Naive thymus-derived CD4-positive, alpha-beta T cell (primary cell): ENCODE measurements at places on chromosomes 2 and 18. TPM values are rescaled to one million over a fixed set of nuclear protein-coding genes. Genes with fewer than 3 reads are reported as not detected.

IMPA2 gene
- polyA plus RNA-seq: 7.8 TPM

MAP3K19 gene
- polyA plus RNA-seq: not detected

SERPINB4 gene
- not detected for polyA plus RNA-seq

DNA sequence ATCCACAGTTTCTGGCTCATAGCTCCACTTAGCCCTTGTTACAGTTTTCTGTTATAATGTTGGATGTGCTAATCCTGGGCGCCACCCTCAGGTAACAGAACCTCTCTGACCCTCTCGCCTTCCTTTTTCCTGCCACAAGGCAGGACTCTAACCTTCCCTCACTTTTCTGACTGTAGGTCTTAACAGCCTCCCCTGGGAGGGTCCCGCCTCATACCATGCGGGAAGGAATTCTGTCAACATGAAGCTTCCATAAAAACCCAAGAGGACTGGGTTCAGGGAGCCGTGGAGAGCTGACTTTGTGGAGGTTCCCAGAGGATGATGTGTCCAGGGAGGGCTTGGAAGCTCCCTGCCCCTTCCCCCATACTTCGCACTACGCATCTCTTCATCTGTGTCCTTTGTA, 11.9 kb upstream of the RAB17 start:
- DNase-seq: no peak

SPDYA gene
- not detected for polyA plus RNA-seq

DNA sequence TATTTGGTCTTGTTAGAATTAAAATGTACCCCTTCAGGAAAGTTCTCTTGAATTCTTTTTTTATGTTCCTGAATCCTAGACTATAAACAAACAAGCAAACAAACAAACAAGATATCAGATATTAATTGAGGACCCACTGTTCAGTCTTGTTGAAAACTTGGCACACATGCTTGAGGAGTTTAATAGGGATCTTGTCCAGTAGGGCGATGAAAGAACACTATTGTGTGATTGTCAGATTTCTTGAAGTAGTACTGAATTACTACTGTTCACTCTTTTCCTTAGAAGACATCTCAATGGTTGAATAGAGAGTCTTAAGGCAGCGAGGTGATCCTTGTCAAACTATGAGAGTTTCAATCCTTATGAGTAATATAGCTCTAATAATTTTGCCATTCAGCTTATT, 130.2 kb downstream of the PTPRM start:
- DNase-seq: no peak

GRCh38 chr18:37242091-37242490, 323.5 kb downstream of the CELF4 start:
- DNase-seq: no peak

DNA sequence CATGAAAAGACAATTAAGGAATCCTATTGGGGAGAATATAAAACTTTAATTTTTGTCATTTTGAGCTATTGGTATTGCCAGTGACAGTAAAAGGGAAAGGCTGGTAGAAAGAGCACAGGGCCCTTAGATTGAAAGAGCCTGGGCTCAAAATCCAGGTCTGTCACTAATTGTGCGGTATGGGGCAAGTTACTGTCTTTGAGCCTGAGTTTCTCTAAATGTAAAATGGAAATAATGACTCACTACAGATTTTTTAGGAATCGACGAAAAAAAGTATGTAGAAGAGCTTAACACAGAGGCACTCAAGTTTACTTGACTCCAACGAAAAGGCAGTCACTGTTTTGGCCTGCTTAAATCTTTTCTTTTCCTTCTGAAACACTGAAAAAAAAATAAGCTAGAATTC, 7.0 kb downstream of the NDUFV2 start:
- DNase-seq: no peak
